ENCODE measurements at places on chromosomes 12 and 14. TPM values are rescaled to one million over a fixed set of nuclear protein-coding genes. Genes with fewer than 3 reads are reported as not detected.

OLR1 gene
- polyA plus RNA-seq, result 0.28 TPM

AKAP3 gene
- polyA plus RNA-seq, result 1.0 TPM

INSM2 gene
- 5.3 TPM for polyA plus RNA-seq

FAM222A gene
- polyA plus RNA-seq, result 45.3 TPM

CFAP73 gene
- polyA plus RNA-seq, result not detected

KRT5 gene
- polyA plus RNA-seq, result not detected

EAPP gene
- 161 TPM for polyA plus RNA-seq

AQP2 gene
- not detected for polyA plus RNA-seq

RARG gene
- 0.74 TPM for polyA plus RNA-seq

FLRT2 gene
- polyA plus RNA-seq, result 4.9 TPM

E2F7 gene
- polyA plus RNA-seq, result not detected

PPP4R4 gene
- 101 TPM for polyA plus RNA-seq

IFNG-AS1 gene
- polyA plus RNA-seq, result not detected

HSPB8 gene
- polyA plus RNA-seq, result 16.1 TPM

SDSL gene
- polyA plus RNA-seq, result 4.2 TPM
